ENCODE measurements at places on chromosomes 7 and 10. TPM values are rescaled to one million over a fixed set of nuclear protein-coding genes. Genes with fewer than 3 reads are reported as not detected.

DNA sequence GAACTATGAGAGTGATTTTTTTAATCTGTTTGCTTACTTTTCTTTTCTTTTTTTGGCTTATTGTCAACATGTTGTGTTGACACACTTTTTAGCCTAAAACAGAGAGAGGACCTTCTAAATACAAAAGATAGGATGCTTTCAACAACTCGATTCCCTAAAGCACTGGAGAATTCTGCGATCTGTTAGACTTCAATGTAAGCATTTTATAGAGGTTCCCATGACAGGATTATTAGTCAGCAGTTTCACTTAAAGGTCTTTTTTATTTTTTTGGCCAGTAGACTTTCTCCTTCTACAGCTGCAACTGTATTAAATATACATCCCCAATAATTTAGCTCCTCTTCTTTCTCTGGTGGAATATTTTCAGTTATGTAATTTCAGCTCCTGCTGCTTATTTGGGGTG lies 12.7 kb upstream of the NRP1 start:
- no peak for DNase-seq

DNA sequence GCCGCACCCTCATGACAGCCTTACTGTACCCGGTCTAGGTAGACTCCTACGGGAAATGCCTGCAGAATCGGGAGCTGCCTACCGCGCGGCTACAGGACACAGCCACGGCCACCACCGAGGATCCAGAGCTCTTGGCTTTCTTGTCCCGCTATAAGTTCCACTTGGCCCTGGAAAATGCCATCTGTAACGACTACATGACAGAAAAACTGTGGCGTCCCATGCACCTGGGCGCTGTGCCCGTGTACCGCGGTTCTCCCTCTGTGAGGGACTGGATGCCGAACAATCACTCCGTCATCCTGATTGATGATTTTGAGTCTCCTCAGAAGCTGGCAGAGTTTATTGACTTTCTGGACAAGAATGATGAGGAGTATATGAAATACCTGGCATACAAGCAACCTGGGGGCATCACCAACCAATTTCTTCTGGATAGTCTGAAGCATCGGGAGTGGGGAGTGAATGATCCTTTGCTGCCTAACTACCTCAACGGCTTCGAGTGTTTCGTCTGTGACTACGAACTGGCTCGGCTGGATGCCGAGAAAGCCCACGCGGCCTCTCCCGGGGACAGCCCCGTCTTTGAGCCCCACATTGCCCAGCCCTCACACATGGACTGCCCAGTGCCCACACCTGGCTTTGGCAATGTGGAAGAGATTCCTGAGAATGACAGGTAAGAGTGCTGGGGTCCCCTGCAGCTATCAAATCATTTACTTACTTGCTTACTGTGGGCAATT lies 8.5 kb upstream of the CHCHD1 start:
- DNase-seq, result no peak

- no peak for DNase-seq
These were observed 140.0 kb downstream of the PTPRN2 start for GRCh38 chr7:158447506-158448171.

- no peak for DNase-seq
These were observed 100.2 kb downstream of the ACTR3B start for GRCh38 chr7:152859781-152860191.

DNA sequence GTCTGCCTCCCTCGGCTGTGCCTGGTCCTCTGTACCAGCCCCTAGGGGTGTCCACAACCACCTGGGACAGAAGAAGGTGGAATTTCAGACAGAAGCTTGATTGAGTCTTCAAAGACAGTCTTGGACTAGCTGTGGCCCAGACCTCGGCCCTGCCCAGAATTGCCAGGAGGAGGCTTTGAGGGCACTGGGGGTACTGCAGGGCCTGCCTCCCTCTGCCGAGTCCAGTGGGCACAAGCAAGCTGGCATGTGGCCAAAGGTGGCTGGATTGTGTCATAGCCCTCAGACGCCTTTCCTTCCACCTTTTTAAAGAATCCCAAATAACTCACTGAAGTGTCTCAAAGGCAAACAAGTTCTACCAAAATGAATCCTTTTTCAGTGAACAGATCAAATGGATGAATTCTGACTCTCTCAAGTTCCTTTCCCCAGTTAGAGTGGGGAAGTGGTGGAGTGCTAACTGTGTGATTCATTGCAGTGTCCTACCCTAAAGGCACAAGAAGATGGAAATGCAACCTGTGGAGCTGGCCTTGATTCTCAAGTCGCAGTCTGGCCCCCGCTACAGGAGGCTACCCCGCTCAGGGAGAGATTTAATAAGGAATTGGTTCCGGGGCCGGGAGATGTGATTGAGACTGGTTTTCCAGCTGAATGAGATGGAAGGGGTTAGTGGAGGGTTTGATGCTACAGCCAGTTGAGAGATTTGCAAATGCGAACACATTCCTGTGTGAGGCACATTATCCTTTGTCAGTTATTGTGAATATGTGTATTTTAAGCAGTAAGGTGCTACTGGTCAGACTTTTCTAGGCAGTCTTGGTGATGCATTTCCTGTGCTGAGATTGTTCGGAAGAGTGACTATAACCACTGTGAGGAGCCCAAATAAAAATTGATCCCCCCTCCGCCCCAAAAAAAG lies 28.8 kb upstream of the SLC26A4 start:
- no peak for DNase-seq

DNA sequence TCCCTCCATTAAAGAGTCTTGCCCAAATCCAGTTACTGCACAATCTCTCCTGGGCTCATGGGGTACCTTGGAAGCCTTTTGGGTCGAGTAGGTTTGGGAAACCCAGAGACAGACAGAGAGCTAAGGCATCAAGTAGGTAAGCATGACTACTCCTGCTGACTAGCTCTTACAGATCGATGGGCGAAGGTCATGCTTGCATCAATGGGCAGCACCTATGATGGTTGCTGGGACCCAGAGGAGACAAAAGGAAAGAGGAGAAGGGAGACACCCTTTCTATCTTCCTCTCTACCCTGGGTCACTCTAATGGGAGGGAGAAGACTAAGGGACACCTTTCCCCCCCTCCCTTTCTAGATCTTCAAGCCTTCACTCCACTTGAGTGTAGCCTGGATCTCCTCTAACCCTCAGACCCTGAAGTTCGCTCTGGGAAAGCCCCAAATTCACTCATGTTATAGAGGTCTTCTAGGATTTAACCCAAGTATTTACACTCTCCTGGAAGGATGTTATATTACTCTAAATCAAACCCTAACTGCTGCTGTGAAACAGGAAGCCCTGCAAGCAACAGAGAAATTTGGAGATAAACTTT lies 31.6 kb upstream of the ZNF746 start:
- DNase-seq, result no peak

GRCh38 chr10:117418121-117418520 lies 42.9 kb upstream of the PDZD8 start:
- DNase-seq, result no peak

Gene NEBL
- 0.27 TPM for total RNA-seq

Gene PILRA
- 2.2 TPM for total RNA-seq

Gene CALHM2
- 25.6 TPM for total RNA-seq

Gene TFR2
- total RNA-seq, result 51.7 TPM

All from hematopoietic multipotent progenitor cell (in vitro differentiated cells).